Cardiac septum (tissue), 1 donor: ENCODE measurements at places on chromosomes 6 and 20. TPM values are rescaled to one million over a fixed set of nuclear protein-coding genes. Genes with fewer than 3 reads are reported as not detected.

DNA sequence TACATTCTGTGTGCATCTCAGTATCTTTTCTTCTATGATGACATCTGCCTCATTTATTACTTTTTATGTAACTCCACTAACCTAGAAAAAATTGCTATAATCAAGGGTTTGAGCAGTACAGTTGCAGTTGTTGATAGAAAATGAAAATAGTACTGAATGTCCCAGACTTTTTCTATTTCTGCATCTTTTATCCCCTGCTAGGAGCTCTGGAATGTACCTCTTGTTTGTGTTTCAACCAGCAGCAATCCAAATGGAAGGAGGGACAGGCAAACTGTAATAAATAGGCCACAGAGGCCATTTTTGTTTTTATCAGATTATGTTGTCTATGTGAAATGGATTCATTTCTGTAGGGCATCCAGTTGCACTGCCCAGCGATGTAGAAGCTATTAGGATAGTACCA, 536.9 kb downstream of the KIF16B start:
- no peak for DNase-seq

DNA sequence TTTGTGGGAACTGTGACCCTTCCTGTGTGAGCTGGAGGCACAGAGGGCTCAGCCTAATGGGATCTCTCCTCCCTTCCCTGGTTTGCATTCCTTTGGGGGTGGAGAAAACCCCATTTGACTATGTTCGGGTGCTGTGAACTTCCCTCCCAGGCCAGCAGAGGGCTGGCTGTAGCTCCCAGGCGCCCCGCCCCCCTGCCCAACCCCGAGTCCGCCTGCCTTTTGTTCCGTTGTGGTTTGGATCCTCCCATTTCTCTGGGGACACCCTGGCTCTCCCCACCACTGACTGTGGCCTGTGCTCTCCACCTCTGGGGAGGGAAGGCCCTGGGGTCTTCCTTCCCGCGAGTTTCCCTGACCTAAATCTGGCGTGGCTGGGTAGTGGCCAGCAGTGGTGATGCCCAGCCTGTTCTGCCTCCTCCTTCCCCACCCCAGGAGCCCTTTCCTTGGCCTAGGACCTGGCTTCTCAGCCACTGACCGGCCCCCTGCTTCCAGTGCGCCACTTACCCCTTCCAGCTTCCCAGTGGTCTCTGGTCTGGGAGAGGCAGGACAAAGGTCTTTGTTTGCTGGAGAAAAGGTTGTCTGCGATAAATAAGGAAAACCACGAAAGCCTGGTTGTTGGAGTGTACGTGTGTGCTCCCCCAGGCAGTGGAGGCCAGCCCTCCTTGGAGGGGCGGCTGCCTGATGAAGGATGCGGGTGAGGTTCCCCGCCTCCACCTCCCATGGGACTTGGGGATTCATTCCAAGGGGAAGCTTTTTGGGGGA, 4.9 kb downstream of the VEGFA start:
- peak; percentile 90 for DNase-seq

DNA sequence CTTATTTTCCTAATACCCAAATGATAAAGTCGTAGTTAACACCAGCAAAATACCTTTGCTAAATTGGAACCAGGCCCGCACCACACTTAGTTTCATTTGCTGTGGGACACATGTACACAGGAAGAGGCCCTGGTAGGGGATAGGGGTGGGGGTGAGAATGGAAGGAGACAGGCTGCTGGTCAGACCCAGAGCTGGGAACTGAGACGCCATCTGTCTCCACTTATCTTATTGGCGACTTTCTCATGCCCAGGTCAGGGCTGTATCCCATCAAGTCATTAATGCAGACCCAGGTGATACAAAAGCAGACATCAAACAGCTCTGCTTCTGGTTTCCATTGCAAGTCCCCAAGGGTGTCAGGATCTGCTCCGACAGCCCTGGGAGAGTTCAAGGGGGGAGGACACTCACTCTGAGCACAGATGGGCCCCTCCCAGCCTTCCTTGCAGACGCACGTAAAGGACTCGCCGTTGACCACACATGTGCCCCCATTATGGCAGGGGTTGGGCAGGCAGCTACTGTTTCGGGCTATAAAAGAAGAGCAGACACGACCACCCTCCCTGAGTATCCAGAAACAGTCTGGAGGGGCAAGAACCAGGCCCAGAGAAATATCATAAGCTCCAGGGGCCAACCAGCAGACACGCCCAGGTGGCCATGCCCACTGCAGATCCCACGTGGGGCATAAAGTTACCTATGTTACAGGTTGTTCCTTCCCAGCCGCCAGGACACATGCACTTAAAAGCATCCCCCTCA, 29.2 kb downstream of the JAG1 start:
- DNase-seq, result no peak

GRCh38 chr6:110484321-110484720, 7.9 kb upstream of the SLC22A16 start:
- no peak for DNase-seq

GRCh38 chr6:12957321-12958051, 240.9 kb downstream of the PHACTR1 start:
- DNase-seq, result peak; percentile 83

DNA sequence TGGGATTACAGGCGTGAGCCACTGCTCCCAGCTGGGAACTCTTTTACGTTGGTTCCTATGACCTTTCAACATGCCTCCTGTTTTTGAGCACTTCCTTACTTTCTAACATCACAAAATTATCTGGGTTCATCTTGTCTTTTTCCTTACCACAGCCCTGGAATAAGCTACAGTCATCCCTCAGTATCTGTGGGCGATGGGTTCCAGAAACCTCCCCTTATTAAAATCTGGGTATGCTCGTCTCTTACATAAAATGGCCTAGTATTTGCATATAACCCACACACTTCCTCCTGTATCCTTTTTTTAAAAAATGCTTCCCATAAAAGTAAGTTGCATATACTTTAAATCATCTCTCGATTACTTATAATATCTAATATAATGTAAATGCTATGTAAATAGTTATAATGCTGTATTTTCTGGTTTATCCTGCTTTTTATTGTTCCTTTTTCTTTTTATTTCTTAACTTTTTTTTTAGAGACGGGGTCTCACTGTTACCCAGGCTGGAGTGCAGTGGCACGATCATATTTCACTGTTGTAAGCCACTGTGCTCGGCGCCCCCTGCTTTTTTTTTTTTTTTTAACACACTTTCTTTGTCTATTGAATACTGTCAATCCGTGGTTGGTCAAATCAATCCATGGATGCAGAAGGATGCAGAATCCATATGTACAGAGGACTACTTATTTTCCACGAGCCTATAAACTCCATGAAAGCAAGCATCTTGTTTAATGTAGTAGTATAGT, 9.2 kb downstream of the RPF2 start:
- no peak for DNase-seq

DNA sequence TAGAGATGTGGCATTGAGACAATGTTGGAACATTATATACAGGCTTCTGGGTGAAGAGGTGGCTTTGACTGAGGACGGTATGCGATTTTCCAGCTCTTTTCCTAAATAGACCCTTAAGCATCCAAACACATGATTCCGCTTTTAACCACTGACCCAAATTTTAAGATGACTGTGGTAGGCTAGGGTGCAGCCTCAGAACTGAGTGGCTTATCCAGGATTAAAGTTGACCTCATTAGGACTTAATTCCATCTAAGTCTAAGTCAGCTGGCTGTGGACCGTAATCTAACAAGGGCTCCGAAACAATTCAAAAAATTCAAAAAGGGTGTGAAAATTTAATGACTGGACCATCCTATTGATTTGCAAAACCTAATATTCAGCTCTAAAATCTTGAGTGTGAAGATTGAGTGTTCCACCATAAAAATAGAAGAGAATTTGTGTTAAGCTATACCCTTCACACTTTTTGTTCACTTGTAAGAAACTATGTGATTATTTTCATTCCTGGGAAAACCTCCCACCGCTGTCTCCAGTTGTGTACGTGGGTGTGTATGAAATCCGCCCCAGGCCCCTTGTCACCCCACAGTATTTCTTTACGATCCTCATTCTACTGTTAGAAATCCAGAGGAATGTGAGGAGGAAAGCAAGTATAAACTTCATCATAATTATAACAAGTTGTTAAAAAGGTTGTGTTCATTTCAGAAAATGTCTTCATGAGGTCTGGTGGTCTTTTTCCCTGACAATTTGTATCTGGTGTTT, 2.7 kb downstream of the PCMTD2 start:
- no peak for DNase-seq

- no peak for DNase-seq
Observed at GRCh38 chr6:154909821-154910220, 85.3 kb upstream of the TIAM2 start.

DNA sequence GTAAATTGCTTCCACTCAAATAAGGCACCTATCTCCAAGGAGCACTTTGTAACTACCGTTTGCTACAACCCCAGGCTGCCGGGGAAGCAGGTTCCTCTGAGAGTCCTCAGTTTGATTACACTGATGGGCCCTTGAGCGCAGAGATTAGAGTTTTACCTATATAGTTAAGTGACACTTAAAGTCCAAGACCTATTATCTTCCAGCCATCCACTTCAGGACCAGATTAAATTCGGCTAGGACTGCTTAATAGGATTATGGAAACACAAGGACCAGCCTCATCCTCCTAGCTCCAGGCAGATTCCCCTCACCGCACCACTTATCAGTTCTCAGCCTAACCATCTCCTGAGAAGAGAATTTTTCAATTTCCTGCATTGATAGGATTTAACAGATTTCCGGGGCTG, 64.7 kb upstream of the TIAM2 start:
- DNase-seq, result no peak

DNA sequence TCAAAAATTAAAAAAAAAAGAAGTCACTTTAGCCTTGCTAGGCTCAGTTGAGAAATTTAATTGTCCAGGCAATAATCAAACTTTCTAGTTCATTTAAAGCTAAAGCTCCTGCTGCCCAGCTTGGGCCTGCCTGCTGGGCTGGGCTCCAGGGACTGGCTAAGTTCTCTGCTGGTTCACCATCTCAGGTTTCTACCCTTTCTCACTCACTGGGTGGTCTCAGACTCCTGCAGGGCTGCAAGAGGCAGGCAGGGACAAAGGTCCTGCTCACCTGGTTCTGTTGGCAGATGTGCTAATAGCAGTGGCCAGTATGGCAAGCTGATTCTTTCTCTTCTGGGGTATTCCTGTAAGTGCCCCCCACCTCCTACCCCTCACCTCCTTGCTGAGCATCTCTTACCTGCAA, 21.2 kb upstream of the RTF2 start:
- DNase-seq, result no peak

DNA sequence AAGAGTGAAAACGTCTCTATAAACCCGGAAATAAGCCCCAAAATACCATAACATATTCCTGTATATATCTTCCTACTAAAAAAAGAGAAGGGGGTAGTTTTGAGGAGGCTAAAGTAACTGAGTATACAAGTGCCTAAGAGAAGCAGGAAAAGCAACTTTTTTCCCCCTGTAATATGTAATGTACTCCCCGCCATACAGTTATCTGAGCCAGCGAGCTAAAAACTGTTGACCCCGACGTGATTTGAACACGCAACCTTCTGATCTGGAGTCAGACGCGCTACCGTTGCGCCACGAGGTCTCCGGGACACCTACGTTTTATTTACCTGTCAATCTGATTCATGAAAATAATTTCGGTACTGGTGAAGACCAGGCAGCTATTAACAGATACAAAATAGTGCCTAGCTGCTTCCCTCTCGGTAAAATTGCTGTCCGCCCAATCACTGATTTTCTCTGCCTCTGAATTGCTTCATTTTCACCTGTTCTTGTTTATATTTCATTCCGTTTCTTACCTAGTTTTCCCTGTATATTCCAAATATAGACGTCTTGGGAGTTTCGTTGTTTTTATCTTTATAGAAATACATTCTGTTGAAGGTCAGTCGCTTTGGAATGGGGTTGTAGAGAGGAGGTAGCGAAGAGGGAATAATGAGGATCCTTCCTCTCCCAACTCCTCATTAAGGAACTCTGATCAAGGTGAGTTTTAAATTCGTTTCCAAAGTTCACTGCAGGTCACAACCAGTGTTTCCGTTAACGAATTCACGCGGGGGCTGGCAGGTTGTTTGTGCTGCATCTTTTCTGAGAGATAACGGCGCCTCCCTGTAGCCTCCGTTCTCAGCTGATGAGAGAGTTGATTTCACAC, 33.6 kb upstream of the BTN3A2 start:
- DNase-seq, result no peak

- DNase-seq, result no peak
Observed at GRCh38 chr6:89970609-89971337, 76.5 kb downstream of the GJA10 start.

GRCh38 chr6:127972815-127973214, 72.0 kb upstream of the THEMIS start:
- DNase-seq, result no peak

GRCh38 chr6:158544428-158544827, 15.5 kb upstream of the TMEM181 start:
- no peak for DNase-seq

DNA sequence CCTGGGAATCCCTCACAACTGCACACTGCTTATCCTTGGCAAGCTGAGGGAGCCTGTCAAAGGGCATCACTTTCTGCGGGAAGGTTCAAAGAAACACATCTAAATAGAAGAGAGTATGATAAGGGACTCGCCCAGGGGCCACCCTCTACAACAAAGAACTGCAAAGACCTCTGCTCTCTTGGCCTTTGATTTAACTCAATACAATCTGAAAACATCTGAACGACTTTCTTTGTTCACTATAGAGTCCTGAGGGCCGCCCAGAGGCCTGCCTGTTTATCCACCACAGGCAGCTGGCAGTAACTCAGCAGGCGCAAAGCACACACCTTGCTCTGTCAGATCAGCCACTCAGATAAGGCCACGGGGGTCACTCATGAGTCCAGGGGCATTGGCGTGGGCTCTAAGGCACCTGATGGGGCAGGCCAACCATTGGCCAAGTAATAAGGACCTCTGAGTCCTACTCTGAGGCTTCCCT, 139.3 kb downstream of the UNC5CL start:
- DNase-seq, result no peak

- no peak for DNase-seq
Observed at GRCh38 chr20:12597551-12597950, 411.2 kb upstream of the SPTLC3 start.

DNA sequence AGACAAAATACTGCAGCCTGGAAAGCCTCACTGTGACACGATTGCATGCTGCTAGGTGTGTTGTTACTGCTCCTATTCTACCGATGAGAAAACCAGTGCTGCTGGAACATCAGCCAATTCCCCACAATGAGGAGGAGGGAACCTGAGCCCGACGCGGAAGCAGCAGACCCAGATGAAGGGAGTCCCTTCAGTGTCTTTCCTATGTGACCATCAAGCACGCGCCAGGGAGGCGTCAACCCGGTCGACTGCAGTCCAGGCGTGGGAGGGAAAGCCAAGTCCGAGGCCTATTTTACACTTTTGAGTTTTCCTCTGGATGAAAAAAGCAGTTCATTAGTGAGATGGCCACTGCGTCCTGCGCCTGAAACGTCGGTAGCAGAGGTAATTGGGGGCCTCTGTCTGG, 63.3 kb downstream of the STK35 start:
- DNase-seq, result no peak

DNA sequence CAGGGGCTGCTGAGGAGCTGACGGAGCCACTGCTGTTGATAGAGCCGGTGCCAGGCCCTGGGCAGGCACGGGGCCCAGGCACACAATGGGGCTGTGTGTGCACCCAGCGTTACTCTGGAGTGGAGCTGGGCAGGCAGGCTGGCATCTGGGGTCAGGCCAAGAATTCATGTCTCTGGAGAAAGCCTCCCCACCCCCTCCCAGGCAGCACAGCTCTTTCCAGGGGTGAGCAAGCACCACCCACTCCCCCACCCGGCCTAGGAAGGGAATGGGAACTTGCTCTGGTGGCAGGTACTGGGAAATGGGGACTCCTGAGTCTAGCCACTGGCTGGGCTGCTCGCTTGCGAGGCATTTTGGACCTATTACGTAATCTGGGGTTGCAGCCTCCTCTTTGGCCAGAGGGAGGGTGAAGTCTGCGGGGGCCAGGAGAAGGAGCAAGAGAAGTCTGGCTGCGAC, 22.7 kb downstream of the TFEB start:
- peak; percentile 91 for DNase-seq

GRCh38 chr6:6320901-6321300, 439 bp upstream of the F13A1 start:
- DNase-seq, result no peak

The KHDC1L gene
- total RNA-seq, result not detected

The C20orf202 gene
- 0.13 TPM for total RNA-seq

The TCF21 gene
- 2.0 TPM for total RNA-seq
